Cortex of kidney (tissue), 1 donor: ENCODE measurements at places on chromosomes 1 and 21.

GRCh38 chr1:114803001-114803400, 22.5 kb upstream of the SIKE1 start:
- DNase-seq = no peak

DNA sequence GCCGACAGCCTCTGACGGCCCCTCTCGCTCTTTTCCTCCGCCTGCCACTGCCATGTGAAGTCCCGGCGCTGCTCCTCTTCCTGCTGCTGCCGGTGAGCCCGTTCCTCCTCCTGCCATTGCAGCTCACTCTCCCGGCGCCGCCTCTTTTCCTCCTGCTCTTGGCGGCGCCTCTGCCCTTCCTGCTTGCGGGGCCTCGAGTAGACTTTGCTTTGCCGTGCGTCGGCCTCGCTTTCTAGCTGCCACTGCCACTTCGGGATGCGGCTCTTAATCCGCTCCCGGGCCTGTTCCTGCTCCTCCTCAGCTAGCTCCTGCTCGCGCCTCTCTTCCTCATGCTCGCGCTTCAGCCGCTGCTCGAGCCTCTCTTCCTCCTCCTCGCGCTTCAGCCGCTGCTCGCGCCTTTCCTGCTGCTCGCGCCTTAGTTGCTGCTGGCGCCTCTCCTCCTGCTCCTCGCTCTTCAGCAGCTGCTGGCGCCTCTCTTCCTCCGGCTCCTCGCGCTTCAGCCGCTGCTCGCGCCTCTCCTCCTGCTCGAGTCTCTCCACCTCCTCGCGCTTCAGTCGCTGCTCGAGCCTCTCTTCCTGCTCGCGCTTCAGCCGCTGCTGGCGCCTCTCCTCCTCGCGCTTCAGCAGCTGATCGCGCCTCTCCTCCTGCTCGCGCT, 4.3 kb downstream of the TCHH start:
- DNase-seq = no peak

DNA sequence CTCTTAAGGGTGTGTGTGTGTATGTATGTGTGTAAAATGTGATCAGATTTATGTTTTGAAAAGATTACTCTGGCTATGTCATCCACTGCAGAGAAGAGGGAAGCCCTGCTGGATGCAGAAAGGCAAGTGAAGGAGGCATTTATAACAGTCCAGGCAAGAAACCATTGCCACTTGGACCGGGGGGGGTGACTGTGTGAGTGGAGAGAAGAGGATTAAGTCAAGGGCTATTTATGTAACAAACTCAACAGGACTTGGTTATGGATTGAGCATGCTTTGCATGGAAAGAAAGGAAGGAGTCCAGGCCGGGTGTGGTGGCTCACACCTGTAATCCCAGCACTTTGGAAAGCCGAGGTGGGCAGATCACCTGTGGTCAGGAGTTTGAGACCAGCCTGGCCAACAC, 143.0 kb downstream of the URB2 start:
- no peak for DNase-seq

- no peak for DNase-seq
Measured at GRCh38 chr1:49045371-49045770, 268.7 kb upstream of the BEND5 start.

DNA sequence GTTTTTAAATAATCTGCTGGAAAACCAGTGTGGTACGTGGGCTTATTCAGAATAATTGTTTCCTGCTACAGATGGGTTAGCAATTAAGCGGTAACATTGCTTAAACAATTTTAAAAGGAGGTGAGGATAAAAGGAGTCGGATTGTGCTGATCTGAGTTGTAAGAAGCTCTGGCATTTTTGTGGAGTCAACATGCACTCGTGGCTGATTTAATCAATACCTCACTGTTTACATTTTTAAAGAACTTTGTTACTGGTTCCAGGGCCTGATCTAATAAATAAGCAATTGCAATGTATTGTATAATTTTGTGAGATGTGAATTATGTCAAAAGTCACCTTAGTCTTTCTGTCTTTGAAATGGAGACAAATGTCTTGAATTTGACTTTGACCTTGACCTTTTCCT, 474.0 kb downstream of the SETD4 start:
- no peak for DNase-seq

GRCh38 chr1:198079432-198079951, 77.3 kb upstream of the NEK7 start:
- no peak for DNase-seq

DNA sequence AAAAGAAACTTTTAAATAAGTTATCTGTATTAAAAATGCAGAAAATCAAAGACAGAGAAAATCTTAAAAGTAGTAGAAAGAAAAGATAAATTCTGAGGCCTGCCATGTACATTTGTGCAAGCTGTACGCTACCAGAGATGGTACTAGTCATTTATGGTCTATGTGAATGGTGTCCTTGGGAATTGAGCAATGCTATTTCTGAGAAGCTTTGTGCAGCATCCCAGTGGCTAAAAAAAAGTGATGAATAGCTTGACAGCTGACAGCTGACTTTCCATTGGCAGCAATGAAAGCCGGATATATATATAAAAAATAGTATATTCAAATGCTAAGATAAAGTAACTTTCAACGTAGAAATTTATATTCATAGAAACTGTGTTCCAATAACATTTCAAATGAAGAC, 58.8 kb upstream of the KCTD3 start:
- no peak for DNase-seq

DNA sequence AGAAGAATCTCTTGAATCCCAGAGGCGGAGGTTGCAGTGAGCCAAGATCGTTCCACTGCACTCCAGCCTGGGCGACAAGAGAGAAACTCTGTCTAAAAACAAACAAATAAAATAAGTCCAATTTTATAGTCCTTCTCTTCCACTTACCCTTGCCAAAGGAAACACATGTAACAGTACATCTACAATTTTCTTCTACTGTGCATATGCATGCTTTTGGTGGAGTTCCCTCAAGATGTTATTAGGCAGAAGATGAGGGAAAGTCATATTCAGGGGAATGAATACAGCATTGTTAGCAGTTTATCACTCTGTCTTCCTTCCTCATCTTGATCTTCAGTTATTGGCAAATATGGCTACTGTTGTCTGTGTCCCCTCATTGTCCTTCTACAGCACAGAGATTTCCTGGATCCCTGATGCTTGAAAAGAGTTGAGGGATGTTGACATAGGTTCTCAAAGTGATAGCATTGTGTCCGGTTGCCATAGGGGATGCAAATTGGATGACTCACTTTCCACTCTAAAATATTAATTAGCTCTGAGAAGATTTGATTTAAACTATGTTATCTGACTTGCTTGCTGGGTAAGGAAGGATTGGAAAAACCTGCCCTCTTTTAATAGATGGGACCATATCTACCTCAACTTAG, 1173.6 kb downstream of the KCNT2 start:
- DNase-seq = no peak

DNA sequence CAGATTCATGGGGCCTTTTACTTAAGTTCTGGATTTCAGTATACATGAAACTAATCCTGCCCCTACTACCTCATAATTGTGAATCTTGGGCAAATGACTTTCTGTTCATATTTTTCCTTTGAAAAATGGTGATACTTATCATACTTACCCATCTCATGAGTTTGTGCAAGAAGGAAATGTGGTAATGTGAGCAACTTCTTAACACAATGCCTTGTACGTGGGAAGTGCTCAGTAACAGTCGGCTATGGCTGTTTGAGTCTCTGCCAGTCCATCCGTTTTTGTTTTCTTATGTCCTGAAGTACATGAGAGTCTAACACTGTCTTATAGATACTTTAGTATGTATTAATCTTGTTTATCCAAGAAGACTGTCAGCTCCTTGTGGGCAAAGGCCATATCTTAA, 86.5 kb downstream of the PATJ start:
- DNase-seq = no peak

DNA sequence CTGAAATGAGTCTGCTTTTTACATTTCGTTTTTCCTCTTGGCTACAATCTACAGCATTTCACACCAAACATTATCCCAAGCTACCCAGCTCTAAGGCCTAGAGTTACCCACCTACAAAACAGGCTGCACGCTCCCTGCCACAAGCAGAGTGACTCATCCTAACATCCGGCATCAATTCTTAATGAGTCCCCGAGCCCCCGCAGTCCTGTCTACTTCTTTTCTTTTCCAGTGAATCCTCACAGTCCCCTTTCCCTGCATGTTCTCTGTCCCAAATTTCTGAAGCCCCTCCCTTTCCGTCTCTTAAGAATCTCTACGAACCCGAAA, 650 bp downstream of the PCNX2 start:
- DNase-seq = no peak

- DNase-seq = no peak
Measured at GRCh38 chr1:203622486-203622885, 4.1 kb upstream of the ATP2B4 start.

- DNase-seq = peak; percentile 42
Measured at GRCh38 chr1:27366411-27367159, at the start of gene MAP3K6. TSS of gene MAP3K6 (minus strand) at chr1:27366961. CDS start at chr1:27366597, 364 bp downstream.

DNA sequence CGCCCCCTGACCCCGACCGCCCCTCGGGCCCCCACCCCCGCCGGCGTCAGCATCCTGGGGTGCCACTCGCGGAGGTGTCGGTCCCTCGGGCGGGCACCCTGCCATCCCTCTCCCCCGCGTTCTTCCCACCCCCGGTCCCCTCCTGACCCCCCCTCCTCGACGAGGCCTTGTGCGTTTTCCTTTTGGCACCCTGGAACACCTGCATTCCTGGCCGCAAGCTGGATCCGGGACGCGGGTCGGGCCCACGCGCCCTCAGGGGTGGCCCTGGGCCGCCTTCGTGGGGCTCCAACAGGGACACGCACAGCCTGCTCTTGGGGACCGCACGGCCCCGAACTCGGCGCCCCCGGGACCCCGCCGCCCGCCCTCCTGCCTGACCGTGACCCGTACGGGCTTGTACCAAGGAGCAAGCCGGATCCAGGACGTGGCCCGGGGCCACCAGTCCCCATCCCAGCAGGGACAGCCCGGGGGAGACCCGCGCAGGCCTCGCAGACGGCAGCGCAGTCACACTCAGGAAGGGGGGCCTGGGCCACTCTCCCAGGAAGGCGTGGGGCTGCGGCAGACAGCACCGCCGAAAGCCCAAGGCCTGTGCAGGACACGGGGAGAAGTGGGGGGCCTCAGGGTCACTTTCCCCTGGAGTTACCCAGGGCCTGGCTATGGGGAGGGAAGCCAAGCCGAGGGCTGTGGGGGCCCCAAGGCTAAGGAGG, 579 bp upstream of the SLC19A1 start:
- DNase-seq = no peak
